Renal cortex interstitium (tissue), 15 donors: ENCODE measurements at places on chromosomes 7 and 10. TPM values are rescaled to one million over a fixed set of nuclear protein-coding genes. Genes with fewer than 3 reads are reported as not detected.

GRCh38 chr10:14340051-14340744 lies 9.5 kb upstream of the FRMD4A start:
- DNase-seq, result no peak

DNA sequence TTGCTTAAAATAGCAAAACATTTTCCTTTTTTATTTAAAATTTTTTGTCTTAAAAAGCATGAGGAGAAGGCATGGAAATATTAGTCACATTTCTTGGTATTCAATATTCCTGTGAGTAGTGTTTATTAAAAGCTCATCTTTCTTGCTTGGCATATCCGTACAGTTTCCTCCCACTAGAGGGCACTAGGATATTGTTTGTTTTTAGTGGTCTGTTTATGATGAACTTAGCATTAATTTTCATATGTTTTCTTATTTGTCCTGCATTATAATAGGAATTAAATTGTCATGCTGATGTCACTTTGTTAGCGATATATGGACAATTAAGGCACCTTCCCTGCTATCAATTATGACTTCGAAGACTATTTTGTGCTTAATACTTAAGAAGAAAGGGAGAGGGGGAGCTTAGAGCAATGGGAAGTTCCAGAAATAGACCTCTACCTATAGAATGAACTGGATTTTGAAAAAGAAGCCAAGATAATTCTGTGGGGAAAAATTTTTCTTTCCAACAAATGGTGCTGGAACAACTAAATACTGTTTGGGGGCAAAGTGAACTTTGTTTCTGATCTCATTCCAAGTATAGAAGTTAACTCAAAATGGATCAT lies 91.0 kb upstream of the STRIP2 start:
- DNase-seq, result peak; percentile 21

GRCh38 chr7:104980841-104981671 lies 32.9 kb upstream of the KMT2E start:
- DNase-seq, result no peak

GRCh38 chr10:102396730-102397151 lies 1.2 kb downstream of the NFKB2 start:
- DNase-seq, result no peak

Gene ITIH5
- 24.6 TPM for polyA plus RNA-seq

DNA sequence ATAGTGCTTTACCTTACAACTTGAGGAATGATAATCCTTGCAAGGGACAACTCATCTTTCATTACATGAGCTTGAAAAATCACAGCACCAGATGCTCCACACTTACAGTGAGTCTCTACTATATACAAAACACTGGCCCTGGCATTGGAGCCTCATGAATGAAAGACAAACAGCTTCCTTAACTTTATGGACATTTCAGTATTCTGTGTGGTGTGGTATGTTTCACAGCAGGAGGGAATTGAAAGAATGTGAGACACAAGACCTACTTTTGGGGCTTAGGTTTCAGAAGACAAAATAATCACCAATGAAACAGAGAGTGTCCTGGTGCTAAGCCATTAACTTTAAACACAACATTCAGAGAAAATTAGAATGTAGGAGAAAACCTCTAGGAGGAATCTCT lies 1249.6 kb downstream of the XPNPEP1 start:
- DNase-seq, result no peak

- no peak for DNase-seq
These were observed 135.4 kb downstream of the EVX1 start for GRCh38 chr7:27377988-27378387.

DNA sequence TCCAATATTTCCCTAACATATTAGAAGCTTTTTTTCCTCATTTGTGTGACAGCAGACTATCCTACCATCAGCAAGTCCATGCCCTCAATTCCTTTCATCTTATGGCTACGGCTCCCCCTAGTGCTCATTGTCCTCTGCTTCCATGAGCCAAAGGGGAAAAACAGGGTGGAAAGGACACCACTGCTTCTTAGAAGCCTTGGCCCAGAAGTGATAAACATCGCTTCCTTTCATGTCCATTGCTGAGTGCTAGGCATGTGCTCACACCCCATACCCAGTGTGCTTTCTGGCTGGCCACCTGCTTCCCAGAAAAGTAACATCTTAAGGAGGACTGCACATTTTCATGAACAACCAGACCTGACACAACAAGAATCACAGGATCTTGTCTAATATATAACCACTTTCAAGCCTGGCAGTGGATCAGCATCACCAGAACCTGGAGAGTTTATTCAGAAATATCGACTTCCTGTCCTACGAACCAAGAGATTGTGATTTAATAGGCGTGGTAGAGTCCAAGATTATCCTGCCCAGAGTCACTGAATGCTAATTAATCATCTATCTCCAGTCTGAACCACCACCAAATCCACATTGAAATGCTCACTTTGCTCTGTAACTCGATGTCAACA lies 650.5 kb upstream of the SORCS1 start:
- no peak for DNase-seq

Gene TRPV5
- 0.72 TPM for polyA plus RNA-seq

Gene CYP3A4
- 0.27 TPM for polyA plus RNA-seq

DNA sequence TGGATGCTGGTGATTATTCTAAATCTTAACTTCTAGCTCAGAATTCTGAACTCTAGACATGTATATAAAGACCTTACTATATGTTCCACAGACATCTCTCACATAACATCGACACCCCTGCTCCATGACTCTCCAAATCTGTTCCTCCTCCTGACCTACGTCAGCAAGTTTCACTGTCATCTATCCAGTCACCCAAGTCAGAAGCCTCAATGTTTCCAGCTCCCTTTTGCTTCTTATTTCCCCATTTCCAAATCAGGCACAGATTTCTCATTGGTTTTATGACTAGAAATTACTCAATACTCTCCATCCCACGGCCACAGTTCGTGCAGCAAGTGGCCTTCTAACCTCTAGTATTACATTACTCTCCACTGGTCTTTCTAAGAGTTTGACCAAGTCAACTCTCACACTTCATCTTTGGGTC lies 28.5 kb downstream of the EPC1 start:
- no peak for DNase-seq

DNA sequence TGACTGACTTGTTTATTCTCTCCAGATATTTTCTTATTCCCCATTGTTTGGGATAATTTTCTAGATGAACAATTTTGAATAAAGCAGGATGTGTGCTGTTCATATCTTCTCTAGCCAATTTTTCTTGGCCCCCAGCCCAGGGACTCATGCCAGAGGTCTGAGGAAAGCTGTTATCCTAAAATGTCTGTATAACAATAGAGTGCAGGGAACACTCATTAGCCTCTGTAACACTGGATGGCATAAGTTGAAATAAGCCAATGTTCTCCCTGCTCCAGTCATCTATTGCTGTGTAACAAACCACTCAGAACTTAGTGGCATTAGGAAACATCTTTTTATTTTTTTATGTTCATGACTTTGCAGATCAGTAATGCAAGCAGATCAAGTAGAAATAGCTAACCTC lies 121.7 kb upstream of the TRIM24 start:
- no peak for DNase-seq

Gene CCDC201
- polyA plus RNA-seq, result 0.06 TPM

- DNase-seq, result peak; percentile 84
These were observed 54.0 kb downstream of the GLRX3 start for GRCh38 chr10:130190055-130190736.
